Left ventricle myocardium inferior (tissue), 1 donor: ENCODE measurements at places on chromosomes 3 and 15. TPM values are rescaled to one million over a fixed set of nuclear protein-coding genes. Genes with fewer than 3 reads are reported as not detected.

- no peak for DNase-seq
Observed at GRCh38 chr3:126377211-126377610, 17.5 kb upstream of the CFAP100 start.

Gene SPATA12
- not detected for total RNA-seq

DNA sequence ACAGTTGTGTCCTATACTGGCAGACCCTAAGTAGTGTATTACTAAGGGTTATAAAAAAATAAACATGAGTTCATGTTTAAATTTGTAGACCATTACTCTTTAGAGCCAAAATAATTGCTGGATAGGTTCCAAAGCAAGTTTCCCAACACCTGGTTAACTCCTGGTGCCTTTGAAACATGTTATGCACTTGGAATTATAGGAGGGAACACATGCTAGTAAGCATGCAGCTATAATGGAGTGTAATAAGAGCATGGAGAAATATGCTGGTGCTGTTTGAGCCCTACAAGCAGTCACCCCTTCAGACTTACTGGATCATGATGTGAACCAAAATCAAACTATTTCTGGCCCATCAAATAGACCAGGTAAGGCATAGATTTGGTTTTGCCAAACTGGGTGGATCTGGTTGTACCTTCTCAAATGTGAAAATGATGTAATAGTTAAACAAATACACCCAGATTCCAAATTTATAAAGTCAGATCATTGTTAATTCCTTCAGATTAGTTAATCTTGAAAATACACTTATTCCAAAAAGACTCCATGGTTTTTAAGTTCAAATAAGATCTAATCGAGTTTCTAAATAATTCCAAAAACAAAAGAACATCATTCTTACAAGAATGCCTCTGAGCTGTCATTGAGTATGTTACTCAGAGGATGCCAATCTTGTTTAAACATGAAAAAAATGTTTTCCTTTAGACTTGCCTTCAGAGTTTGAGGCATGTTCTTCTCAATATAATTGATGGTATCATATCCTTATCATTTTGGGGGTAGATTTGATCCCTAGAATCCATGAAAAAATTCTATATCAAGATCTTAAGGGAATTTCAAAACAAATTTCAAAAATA is 69.3 kb downstream of the LRRC28 start:
- DNase-seq = no peak

- DNase-seq = no peak
Observed at GRCh38 chr3:51916418-51916817, 13.3 kb upstream of the IQCF1 start.

Gene GOLGA8G
- not detected for total RNA-seq

DNA sequence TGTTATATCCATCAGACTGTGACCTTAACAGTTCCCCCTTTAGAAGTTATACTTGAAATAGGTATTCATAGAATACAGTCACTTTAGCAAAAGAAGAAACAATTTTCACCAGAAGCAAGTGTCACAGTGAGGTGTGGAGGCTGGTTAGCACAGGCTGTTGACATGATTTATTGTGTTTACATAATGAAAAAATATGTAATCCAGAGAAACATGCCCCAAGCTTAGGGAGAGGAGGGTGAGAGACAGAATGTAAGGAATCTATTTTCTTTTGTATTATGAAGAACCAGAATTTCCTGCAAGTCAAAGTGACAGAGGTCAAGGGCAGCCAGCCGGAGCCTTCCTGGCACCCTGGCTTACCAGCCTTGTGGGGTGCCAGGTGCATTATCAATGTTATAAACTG is 4.0 kb downstream of the IL12A start:
- no peak for DNase-seq

DNA sequence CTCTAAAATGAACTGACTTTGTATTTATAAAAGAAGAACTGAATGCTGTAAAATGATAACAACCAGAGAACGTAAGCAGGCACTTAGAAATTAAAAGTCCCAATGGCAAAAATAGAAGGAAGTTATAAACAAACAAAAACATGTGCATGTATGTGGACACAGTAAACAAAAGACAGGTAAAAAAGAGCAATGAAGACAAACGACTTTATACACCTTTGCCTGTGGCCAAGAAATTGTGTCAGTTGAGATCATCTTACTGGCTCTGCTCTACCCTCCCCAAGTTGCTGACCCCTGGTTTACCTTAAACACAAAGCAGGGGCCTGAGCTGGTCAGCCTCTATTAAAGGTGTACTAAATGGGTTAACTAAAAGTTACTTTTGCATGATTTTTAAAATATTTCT is 41.7 kb upstream of the GP5 start:
- DNase-seq = no peak

DNA sequence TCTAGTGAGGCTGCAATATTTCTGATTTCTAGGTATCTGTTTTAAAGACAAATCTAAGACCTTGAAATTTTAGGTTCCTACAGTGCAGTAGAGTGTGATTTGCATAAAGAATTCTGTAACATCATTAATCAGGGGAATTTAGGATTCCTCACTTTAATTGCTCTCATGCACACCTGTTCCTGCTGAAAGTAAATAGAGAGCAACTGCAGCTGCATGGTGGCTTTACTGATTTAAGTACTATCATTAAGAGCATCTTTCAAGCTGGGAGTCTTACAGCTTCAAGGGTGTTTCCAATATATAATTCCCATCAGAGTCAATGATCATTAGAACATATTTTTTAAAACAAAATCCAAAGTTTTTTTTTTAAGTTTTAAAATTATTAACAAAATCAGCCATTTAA is 36.0 kb upstream of the C3orf70 start:
- no peak for DNase-seq

- no peak for DNase-seq
Observed at GRCh38 chr3:70853161-70853944, 540.9 kb upstream of the MDFIC2 start.

Gene PLXND1
- 45.5 TPM for total RNA-seq

Gene SLC12A8
- not detected for total RNA-seq

DNA sequence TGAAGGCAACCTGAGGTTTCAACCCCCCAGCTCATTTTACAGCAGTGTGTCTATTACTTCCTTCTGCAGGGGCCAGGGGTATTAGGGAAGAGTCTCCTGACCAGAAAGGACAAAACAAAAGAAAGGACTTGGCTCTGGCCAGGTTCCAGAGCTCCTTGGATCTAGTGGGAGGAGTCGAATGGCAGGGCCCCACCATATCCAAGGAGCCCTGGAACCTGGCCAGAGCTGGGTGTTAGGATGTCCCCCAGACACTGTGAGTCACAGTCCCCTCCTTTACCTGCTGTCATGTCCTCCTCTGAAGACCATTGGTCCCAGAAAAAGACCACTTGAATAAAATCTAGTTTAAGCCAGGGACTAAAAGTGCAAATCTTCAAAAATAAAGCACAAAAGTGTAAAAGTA is 113.2 kb downstream of the EEFSEC start:
- no peak for DNase-seq

DNA sequence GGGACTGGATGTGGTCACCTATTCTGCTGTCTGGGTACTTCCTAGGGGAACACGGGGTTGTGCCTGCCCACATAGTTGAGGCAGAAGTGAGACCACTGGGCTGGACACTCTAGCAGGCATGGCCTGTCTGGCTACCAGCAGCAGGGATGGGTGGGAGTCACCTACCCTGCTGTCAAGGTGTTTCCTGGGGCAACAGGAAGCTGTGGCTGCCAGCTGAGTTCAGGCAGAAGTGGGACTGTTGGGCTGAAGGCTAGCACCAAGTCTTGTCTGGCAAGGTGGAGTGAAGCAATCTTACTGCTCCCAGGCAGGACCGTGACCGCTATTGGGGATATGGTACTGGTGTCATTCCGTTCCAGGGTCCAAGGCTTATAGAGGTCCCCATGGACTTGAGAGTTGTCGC is 20.3 kb upstream of the ZDHHC23 start:
- DNase-seq = no peak
